ENCODE measurements at places on chromosomes 1 and 21. TPM values are rescaled to one million over a fixed set of nuclear protein-coding genes. Genes with fewer than 3 reads are reported as not detected.

Gene CASZ1
- total RNA-seq, result 7.7 TPM

Gene LCE2B
- total RNA-seq, result not detected

Gene CAPN8
- total RNA-seq, result not detected

Gene ADAMTS4
- total RNA-seq, result 0.30 TPM

Gene GBP7
- total RNA-seq, result not detected

Gene AMY2A
- total RNA-seq, result not detected

Gene PLOD1
- 26.0 TPM for total RNA-seq

Gene MRPS15
- 101 TPM for total RNA-seq

Gene FAM151A
- not detected for total RNA-seq

Gene ARHGEF16
- total RNA-seq, result not detected

Gene LCE1C
- not detected for total RNA-seq

Gene S100A16
- total RNA-seq, result not detected

Gene LRRC8B
- total RNA-seq, result 18.8 TPM

Gene C8A
- total RNA-seq, result not detected

Gene S100A12
- not detected for total RNA-seq

Gene LCE3E
- not detected for total RNA-seq

Gene ENAH
- 0.07 TPM for total RNA-seq

Gene PTGER3
- total RNA-seq, result 4.2 TPM

Gene PTGFR
- total RNA-seq, result not detected

Gene S100A7A
- total RNA-seq, result not detected

Gene MAN1C1
- total RNA-seq, result 12.1 TPM

Gene CA14
- total RNA-seq, result not detected

Gene LCE2D
- not detected for total RNA-seq

Gene HHAT
- total RNA-seq, result 0.73 TPM

All from T-helper 2 cell treated with Interferon-gamma antibody and Interleukin-4, amounts not matched to agents 100 ng/mL and 5 ng/mL, for 36 hours (primary cell).